Erythroblast (primary cell): ENCODE measurements at places on chromosomes 5 and 9.

DNA sequence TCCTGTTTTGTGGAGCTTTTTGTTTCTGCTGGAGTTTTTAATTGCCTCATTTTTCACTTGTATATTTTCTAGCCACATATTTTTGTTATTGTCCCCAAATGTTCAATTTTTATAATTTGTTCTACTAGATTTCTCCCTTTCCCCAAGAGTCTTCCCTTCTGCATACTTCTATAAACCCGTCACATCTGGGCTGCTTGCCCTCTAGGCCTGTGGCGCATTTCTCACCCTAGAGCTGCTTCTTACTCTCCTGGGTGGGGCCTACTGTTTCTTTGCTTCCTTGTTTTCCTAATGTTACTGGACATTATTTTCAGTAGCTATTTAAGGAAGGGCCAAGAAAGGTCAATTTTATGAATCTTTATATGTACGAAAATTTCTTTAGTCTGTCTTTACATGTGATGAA, 51.5 kb downstream of the NXNL2 start:
- DNase-seq: no peak

- DNase-seq: no peak
These were observed 85.1 kb downstream of the SAXO1 start for GRCh38 chr9:18947892-18948339.

DNA sequence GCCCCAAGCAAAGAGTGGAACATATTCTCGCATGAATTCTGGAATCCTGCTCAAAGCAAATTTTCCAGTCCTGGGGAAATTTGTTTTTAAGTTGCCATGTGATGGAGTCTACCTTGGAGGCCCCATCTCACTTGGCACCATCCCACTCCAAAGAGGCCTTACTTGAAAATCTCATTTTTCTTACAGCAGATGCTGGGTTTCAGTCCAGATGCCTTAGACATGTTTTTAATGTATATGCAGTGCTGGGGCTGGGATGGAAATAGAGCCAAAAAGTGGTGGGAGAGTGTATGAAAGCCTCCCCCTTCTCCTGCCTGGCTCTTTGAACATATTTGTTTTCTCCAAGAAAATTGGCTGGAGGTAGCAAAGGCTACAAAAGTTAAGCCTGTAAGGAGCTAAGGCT, 493.7 kb downstream of the ENC1 start:
- DNase-seq: no peak

DNA sequence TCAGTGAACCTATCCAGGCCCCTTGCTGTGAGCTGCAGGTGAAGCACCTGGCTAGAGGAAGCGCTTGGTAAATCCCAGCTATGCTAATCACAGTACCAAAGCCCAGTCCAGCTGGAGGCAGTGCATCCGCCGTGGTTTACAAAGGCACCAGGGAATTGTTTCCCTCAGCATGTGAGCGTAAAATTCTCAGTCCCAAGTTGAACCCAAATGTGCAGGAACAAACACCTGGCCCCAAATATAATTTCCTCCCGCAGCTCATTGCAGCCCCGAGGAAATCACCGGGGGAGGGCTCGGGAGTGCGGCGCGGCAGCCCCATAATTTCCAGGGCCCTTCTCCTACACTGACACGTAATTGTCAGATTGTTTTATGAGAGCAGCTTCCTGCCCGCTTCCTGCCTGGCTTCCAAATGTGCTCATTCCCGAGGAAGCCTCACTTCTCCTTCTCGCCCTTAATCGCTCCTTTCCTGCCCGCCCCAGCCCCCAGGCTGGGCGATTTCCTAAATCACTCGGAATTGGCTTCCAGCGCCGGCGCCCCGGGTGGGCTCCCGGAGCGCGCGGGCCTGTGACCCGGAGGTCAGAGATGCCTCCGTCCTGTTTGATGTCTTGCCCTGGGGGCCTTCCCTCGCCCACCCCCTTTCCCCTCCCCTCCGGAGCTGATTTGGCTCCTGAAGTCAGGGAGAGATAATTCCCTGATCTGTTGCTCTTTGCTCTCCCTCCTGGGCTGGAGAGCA, 134.4 kb downstream of the FGF1 start:
- no peak for DNase-seq

- DNase-seq: no peak
These were observed 132.5 kb downstream of the ZSWIM6 start for GRCh38 chr5:61464512-61464911.
